ENCODE measurements at places on chromosomes 3 and 15.
A peak's percentile ranks its signal among the peaks of the same experiment; 100 is the strongest.

DNA sequence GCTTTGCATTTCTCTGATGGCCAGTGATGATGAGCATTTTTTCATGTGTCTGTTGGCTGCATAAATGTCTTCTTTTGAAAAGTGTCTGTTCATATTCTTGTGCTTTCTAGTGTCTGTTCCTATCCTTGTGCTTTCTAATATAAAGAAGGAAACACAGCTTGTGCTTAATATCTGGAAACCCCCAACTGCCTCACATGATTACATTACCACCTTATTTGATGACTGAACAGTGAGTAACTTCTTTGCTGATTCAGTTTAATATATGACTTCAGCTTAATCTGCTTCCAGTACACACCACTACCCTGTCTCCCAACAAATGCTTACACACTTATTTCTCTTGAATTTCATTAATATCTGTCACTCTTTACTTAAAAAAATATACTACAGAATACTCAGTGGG is 835.1 kb downstream of the EDEM1 start:
- no peak for DNase-seq

DNA sequence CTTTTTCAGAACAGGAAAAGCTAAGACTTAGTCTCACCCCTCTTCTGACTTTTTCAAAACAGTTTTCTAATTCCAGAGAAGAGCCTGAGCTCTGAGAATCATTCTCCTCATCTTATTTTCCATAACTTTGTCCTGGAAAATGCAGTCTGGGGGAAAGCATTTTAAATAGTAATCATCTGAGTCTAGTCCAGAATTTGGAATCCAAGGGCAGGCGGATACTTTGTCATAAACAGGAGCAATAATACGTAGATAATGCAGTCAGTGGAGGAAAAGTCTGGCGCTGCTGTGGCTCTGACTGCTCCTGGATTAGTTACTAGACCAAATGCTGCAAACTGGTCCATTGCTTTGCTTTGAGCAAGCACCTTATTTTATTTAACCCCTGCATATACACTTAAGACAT is 285.0 kb downstream of the THSD4 start:
- DNase-seq, result no peak

- DNase-seq, result peak; percentile 60
These were observed 15.3 kb downstream of the P2RY14 start for GRCh38 chr3:151262871-151263525.

DNA sequence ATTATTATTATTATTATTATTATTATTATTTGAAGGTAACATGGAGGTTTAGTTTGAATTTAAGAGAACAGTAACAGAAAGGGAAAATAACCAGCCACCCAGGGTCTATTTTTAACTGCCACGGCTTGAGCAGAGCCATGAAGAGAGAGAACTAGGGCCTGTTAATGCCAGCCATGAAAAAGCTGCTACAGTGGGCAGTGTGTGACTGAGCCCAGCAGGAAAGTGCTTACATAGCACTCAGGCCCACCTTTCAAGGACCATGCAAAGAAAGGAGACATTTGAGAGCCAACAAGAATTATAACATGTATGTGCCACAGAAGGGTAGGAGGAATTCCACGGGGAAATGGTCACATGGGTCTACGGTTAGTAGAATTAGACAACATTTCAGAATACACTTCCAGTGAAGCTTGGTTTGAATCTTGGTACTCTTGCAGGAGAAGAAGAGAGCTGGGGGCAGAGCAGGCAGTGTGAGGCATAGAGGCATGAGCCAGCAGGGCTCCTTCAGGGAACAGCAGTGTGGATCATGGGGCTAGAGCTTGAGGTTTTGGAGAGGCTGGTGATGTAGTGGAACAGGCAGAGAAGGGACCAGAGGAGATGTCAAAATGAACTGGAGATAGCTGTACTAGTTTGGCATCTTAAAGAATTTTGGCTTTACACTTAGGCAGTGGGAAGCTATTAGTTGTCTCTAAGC is 140.7 kb downstream of the CMSS1 start:
- no peak for DNase-seq

DNA sequence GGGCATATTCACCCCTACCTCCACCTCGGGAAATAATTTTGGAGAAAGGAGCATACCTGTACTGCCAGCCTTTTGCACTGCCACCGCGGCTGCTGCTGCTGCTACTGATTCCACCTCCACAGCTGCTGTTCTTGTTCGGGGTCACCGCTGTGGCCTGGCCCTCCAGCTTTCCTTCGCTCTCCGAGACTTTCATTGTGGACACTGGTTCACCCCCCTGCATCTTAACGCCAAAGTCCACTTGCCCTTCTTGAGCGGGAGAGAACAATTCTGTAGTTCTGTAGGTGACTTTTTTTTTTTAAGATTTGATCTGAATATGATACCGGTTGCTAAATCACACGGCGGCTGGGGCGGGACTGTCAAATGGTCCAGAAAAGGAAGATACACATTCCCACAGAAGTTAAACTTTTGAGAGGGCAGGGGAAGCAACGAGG is 701 bp downstream of the OSBPL11 start:
- DNase-seq, result no peak

All from HFF-Myc (cell line).